ENCODE measurements at places on chromosomes 6 and 20.

DNA sequence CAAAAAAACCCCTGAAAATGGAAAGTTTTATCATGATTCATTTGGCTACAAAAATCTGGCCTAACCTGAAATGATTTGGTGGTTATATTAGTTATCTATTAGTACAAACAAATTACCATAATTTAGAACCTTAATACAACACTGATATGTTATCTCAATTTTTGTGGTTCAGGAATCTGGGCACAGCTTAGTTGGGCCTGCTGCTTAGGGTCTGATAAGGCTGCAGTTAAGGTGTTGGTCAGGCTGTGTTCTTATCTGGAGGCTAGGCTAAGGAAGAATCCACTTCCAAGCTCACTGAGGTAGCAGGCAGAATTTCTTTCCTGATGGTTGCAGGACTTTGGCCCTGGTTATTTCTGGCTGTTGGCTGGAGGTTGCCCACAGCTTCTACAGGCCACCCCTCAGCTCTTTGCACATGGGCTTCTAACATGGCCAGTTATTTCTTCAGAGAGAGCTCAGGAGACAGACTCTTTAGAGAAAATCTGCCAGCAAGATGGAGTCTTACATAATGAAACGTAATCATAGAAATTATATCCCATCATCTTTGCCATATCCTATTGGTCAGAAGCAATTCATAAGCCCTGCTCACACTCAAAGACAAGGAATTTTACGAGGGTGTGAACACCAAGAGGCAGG lies 11.4 kb downstream of the TRIM38 start:
- DNase-seq = no peak

DNA sequence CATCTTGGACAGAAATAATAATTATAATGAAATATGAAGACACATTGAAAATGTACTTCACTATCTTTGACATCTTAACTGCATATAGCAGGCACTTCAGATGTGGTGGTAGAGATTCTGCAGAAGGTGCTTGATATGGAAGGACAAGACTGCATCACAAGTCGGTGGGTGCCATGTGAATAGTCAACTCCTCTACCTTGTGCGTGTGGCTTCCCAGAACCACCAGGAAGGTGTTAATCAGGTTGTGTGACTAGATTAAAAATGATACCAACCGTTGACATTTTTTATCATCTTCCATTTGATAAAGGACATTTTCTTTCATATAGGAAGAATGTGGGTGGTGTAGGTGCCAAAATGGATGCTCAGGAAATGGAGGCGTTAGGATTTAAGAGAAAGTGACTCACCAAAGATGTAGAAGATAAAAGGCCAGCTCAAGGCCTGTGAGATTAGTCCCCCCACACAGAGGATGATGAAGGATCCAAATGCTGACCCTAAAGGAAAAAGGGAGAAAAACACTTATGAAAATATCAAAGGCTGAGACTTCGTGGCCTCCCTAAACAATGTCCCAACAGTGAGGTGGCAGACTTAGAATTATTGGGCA lies 12.3 kb downstream of the SLC17A2 start:
- DNase-seq = no peak

- no peak for DNase-seq
These were observed 104.9 kb downstream of the GJA10 start for GRCh38 chr6:89999154-89999553.

DNA sequence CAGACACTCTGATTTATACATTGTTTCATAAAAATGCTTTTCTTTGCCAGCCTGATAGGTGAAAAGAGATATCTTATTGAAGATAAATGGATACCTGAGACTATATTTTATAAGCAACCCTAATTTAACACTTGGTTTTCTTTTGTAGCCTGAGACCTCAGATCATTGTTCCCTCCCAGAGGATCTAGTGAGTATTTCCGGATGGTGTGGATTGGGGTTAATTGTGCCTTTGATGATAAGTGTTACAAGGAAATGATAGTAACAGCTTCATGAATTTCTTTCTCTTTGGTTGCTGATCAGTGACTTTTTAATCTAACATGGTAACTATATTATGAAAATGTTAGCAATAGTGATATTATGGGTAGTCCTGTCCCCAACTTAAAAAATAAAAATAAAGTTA lies 30.4 kb downstream of the KDM1B start:
- no peak for DNase-seq

GRCh38 chr6:147001621-147002020 lies 202.6 kb upstream of the STXBP5 start:
- DNase-seq = no peak

DNA sequence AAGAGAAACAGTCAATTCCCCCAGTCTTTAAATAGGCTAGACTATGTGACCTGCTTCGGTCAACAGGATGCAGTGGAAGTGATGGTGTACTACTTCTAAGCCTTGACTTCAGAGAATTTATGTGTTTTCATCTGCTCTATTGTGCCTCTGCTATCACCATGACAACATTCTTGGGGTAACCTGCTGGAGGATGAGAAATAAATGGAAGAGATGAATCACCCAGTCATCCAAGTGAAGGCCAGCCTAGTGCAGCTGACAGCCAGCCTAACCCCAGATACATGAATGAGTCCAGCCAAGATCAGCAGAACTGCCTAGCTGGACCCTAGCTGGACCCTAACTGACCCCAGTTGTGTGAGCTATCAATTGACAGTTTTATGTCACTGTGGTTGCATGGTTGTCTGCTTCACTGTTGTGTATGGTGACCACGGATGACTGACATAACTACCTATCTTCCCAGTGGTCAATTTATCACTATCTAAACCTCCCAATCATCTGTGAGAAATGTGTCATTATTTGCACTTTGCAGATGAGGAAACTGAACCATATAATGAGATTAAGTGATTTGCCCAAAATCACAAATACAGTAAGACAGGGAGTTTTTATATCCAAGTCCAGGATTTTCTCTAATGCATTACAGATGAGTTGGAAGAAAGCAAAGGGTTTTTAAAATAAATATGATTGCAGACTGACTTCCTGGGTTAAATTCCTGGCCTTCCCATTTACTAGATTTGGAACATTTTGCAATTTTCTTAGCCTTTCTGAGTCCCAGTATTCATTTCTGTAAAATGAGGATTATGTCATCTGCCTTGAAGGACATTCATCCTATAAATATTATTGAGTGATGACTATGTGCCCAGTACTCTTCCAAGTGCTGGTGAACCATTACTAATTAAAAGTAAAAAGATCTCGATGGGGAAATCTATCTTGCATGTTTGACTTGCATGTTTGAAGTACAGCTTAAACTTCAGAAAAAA lies 136.4 kb upstream of the PLCB4 start:
- DNase-seq = no peak

GRCh38 chr6:108755257-108756240 lies 92.7 kb upstream of the ARMC2 start:
- DNase-seq = no peak

GRCh38 chr6:36135053-36135731 lies 4.9 kb downstream of the MAPK13 start:
- DNase-seq = no peak

- no peak for DNase-seq
These were observed 397.6 kb downstream of the RNGTT start for GRCh38 chr6:88565836-88566235.

GRCh38 chr6:16305246-16305725 lies 66.9 kb downstream of the GMPR start:
- no peak for DNase-seq

- no peak for DNase-seq
These were observed 239.0 kb upstream of the CITED2 start for GRCh38 chr6:139613496-139613895.

- DNase-seq = no peak
These were observed 18.6 kb downstream of the DYNLT1 start for GRCh38 chr6:158625881-158626305.

GRCh38 chr6:148590883-148591282 lies 155.9 kb upstream of the UST start:
- no peak for DNase-seq

GRCh38 chr20:49505518-49505917 lies 23.1 kb upstream of the KCNB1 start:
- DNase-seq = no peak

- no peak for DNase-seq
These were observed 7.3 kb upstream of the BPIFA2 start for GRCh38 chr20:33160681-33161080.

DNA sequence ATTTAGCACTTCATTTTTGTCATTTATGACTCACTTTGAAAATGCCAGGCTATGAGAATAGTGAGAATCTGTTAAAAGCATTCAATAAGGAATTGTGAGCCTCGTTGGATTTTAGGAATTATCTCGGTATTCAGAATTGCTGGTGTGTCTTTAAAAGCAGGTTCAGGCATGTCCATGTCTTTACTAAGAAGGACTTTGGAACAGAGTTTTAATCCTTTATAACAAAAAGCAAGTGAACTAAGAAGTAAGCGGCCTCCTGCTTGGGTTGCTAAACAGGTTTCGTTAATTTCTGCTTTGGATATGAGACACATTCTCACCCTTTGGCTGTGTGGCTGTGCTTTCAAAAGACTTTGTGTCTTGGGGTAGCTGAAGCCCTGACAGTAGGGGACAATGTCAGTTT lies 74.9 kb downstream of the IGF2R start:
- DNase-seq = no peak

GRCh38 chr6:132132924-132133639 lies 181.9 kb upstream of the CCN2 start:
- DNase-seq = no peak

- DNase-seq = no peak
These were observed 19.8 kb upstream of the RBBP8NL start for GRCh38 chr20:62446888-62447869.

GRCh38 chr6:104126315-104127005 lies 733.3 kb downstream of the HACE1 start:
- DNase-seq = no peak
